ENCODE measurements at places on chromosomes 6 and 20.

DNA sequence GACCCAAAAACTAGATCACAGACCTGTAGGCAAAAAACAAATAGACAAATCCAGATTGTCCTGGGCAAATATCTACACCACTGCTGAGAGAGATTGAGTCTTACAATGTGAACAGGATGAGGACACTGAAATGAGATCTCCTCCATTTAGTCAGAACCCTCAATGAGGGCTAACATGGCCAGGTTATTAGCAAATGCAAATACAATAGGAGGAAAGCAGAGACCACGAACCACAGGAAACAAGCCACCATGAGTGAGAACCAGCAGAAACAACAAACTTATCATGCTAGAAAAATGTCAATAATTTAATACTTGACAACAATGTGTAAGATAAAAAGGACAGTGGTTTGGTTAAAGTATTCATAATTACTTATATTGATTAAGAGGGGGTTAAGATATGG is 162.8 kb downstream of the SYNE1 start:
- DNase-seq, result no peak

- no peak for DNase-seq
Measured at GRCh38 chr20:38117635-38118034, 47.4 kb downstream of the TGM2 start.

DNA sequence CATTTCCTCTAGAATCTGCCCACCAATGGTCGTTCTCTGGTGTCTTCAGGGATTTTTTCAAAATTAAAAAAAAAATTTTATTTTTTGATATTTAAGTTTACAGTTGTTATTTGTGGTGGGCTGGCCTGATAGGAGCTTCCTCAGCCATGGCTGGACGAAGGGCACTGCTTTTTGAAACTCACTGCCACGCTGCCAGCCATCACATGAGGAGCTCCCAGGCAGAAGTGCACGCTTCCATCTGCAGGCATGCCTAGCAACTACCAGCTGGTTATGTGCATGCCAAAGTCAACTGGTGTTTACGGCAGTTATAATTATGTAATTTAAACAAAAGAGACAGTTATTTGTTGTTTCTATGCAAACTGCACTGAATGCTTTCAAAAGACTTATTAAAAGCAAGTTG is 105.1 kb downstream of the IRF4 start:
- no peak for DNase-seq

- no peak for DNase-seq
Measured at GRCh38 chr20:46828471-46828870, 66.2 kb upstream of the EYA2 start.
